CD4-positive, alpha-beta T cell (primary cell): ENCODE measurements at places on chromosomes 6 and 20. TPM values are rescaled to one million over a fixed set of nuclear protein-coding genes. Genes with fewer than 3 reads are reported as not detected.

The CALHM4 gene
- not detected for total RNA-seq

The C6orf58 gene
- total RNA-seq: not detected

The ANKRD66 gene
- total RNA-seq: not detected

The PHACTR3 gene
- total RNA-seq: not detected

The PSORS1C2 gene
- not detected for total RNA-seq

The SLC22A7 gene
- not detected for total RNA-seq
